ENCODE measurements at places on chromosomes 3 and 15.
A peak's percentile ranks its signal among the peaks of the same experiment; 100 is the strongest.

DNA sequence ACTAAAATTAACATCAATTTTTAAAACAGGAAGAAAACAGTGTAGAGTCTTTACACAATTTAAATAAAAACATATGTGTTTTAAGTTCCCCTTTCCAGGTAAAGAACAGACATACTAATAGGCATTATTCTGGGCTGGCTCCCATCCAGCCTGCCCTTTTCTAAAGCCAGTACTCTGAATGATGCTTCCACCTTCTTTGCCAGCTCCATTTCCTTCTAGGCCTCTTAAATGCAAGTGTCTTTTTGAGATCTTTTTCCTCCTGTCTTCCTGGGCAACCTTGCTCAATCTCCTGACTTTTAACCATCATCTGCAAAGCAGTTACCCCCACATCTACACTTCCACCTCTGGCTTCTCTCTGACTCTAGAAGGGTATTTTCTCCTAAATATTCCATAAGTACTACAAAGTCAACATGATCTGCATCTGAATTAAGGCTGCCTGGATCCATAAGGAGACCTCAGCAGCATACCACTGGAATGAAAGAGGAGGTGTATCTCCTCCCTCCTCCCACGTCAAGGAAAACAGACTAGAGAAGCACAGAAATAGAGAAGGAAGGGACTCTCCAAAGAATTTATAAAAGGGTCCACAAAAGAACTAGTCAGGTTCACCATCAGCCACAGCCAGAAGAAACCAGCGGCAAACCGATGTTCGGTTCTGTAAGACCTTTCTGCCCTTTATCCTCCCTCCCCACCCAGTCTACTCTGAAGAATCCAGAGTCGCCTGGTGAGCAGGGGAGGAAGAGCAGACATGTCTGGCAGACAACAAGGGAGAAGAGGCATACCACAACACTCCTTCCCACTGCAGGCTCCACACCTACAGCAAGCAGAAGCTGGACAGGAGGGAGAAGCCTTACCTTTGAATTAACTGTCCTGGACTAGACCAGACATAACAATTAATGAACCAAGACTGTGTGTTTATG, 47.1 kb downstream of the GOLIM4 start:
- H3K36me3 ChIP-seq, result no peaks in the 10 kb centered on the region
- no peak for DNase-seq
- no peak overlapping the region for H3K4me3 ChIP-seq
- peak overlapping the region; percentile 51 for H3K27ac ChIP-seq

DNA sequence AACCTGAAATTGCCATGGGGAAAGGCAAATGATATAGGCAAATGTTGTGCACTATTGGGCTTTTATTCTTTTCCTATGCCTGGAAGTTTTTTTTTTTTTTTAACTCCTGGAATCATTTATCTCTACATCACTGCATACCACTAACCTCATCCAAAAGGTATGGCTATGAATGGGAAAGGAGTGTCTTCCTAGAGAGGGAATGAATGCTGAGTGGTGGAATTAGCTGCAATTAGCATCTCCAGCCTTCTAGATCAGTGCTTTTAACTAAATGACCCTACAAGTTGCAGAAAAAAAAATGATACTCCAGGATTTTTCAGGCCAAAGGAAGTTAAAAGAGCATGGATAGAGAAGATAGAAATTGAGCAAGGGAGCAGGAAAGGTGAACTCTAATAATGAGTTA, 429.8 kb upstream of the PDZRN3 start:
- no peak overlapping the region for H3K4me3 ChIP-seq
- H3K27ac ChIP-seq, result no peak overlapping the region
- no peaks in the 10 kb centered on the region for H3K27me3 ChIP-seq
- H3K36me3 ChIP-seq, result no peaks in the 10 kb centered on the region
- no peak for DNase-seq

GRCh38 chr3:168591587-168591986, 495.9 kb upstream of the GOLIM4 start:
- no peaks in the 10 kb centered on the region for H3K27me3 ChIP-seq
- H3K36me3 ChIP-seq, result no peaks in the 10 kb centered on the region
- no peak overlapping the region for H3K4me3 ChIP-seq
- H3K4me1 ChIP-seq, result no peaks in the 10 kb centered on the region
- no peak overlapping the region for H3K27ac ChIP-seq
- DNase-seq, result no peak

GRCh38 chr3:65402597-65402996, 636.1 kb downstream of the MAGI1 start:
- peak overlapping the region; percentile 21 for H3K27ac ChIP-seq
- no peaks in the 10 kb centered on the region for H3K27me3 ChIP-seq
- no peaks in the 10 kb centered on the region for H3K36me3 ChIP-seq
- H3K4me3 ChIP-seq, result no peak overlapping the region
- DNase-seq, result peak; percentile 30

- no peak overlapping the region for H3K4me3 ChIP-seq
- no peaks in the 10 kb centered on the region for H3K27me3 ChIP-seq
- no peak for DNase-seq
- H3K27ac ChIP-seq, result no peak overlapping the region
These were observed 470.9 kb upstream of the CDIN1 start for GRCh38 chr15:36108541-36108940.

DNA sequence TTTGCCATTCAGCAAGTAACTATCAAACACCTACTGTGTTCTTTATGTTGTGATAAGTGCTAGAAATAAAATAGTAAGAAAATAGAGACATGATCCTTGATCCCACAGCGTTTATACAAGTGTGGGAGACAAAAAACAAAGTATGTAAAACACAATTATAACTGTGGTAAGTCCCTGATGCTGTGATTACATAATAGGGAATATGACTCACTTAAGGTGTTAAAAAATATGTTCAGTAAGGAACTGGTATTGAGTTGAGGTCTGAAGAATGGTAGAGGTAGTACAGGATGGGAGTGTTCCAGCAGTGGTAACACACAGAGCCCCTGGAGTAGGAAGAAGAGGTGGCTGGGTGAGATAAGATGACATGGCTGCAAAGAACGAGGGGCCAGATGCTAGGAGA, 132.1 kb upstream of the TMC3 start:
- H3K4me3 ChIP-seq, result no peak overlapping the region
- H3K27ac ChIP-seq, result no peak overlapping the region
- no peaks in the 10 kb centered on the region for H3K27me3 ChIP-seq
- H3K4me1 ChIP-seq, result no peaks in the 10 kb centered on the region
- H3K36me3 ChIP-seq, result no peaks in the 10 kb centered on the region
- no peak for DNase-seq

- H3K4me3 ChIP-seq, result no peak overlapping the region
- no peaks in the 10 kb centered on the region for H3K36me3 ChIP-seq
- H3K27ac ChIP-seq, result no peak overlapping the region
- H3K27me3 ChIP-seq, result no peaks in the 10 kb centered on the region
These were observed 87.5 kb upstream of the CBLB start for GRCh38 chr3:105956306-105956705.

All from transverse colon (tissue), 4 donors.